ENCODE measurements at places on chromosomes 1 and 21.

DNA sequence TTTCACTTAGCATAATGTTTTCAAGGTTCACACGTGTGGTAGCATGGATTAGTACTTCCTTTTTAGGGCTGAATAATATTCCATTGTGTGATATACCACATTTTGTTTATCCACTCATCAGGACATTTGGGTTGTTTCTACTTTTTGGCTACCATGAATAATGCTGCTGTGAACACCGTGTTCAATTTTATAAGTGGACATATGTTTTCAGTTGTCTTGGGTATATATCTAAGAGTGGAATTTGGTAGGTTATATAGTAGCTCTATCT is 3.8 kb downstream of the IL22RA1 start:
- DNase-seq, result no peak

- DNase-seq, result no peak
These were observed 7.8 kb upstream of the FCMR start for GRCh38 chr1:206929524-206929923.

DNA sequence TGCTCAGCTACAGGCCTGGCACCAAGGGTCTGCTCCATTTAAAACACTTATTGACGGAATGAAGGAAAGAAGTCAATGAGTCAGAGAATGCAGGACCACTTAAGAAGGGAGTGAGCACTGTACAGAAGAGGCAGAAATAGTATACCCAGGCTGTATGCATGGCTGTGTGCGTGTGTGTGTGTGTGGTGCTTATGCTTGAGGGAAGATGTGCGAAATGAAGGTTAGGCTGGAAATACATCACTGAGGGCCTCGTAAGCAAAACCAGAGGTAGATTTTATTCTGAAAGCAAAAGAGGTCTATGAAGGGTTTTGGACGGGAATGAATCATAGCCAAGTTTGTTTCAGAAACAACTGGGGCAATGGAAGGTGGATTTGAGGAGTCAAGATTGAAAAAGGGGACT is 9.7 kb upstream of the ADGRB2 start:
- no peak for DNase-seq

- no peak for DNase-seq
These were observed 7.2 kb downstream of the APCS start for GRCh38 chr1:159594625-159595405.
